ENCODE measurements at places on chromosomes 1 and 21. TPM values are rescaled to one million over a fixed set of nuclear protein-coding genes. Genes with fewer than 3 reads are reported as not detected.

- DNase-seq, result peak; percentile 10
Measured at GRCh38 chr1:77218477-77219165, 609 bp downstream of the PIGK start.

- no peak for DNase-seq
Measured at GRCh38 chr1:35587736-35588135, 14.6 kb downstream of the TFAP2E start.

DNA sequence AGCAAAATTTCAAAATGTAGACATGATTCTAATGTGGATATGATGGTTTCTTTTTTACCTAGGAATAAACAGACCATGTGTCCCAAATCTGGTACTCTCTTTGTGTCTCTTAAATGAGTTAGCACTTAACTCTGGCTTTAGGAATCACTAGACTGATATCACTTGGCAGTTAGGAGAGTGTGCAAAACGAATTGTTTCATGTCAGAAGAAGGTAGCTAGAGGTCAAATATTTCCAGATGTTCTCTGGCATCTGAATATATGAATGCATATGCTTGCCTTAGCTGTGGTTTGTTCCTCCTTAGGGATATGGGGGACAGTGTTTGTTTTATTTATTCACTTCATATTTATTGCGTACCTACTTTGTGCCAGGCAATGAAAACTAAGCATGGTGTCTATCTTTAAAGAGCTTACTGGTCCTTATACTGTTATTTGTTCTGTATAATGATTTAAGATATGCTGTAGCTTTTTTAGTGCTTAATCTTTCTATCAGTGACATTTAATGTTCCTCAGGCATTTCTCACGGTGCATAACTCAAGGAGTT is 65.2 kb downstream of the LRRC8C start:
- DNase-seq, result no peak

DNA sequence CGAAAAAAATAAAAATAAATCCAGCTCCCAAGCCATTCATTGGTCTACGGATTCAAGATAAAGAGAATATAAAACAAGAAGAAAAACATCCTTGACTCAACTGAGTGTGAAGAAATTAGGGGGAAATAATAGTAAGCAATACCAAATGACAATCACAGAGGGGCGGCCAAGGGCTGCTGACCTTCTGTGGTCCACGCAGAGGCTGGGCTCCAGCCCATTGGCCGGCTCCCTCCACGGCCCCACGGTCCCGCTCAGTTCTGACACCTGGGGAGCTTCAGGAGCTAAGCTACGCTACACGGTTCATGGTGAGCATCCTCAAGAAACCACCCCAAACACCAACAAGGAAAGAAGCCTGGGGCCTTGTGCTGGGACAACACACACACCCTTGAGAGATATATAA is 400 bp upstream of the KRTAP10-12 start:
- DNase-seq, result no peak

GRCh38 chr21:45392573-45392971 is 12.4 kb upstream of the COL18A1 start:
- DNase-seq, result no peak

- no peak for DNase-seq
Measured at GRCh38 chr1:158002631-158003405, 9.4 kb downstream of the KIRREL1 start.

GRCh38 chr1:154425172-154425571 is 20.0 kb downstream of the IL6R start:
- DNase-seq, result no peak

DNA sequence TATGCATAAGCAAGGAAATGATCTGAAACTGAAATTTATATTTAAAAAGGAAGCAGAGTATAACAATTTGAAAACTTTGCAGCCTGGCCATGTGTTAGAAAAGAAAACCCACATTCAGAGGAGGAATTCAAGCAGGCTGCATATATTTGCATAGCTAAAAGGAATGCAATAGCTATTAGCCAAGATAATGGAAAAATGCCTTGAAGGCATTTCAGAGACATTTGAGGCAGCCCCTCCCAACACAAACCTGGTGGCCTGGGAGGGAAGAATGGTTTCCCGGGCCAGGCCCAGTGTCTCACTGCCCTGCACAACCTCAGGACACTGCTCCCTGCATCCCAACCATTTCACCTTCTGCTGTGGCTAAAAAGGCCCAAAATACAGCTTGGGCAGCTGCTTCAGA is 136.8 kb downstream of the TYW3 start:
- DNase-seq, result no peak

GRCh38 chr1:117779364-117779763 is 150.1 kb downstream of the GDAP2 start:
- no peak for DNase-seq

GRCh38 chr1:224564454-224565084 is 51.5 kb upstream of the CNIH3 start:
- DNase-seq, result no peak

DNA sequence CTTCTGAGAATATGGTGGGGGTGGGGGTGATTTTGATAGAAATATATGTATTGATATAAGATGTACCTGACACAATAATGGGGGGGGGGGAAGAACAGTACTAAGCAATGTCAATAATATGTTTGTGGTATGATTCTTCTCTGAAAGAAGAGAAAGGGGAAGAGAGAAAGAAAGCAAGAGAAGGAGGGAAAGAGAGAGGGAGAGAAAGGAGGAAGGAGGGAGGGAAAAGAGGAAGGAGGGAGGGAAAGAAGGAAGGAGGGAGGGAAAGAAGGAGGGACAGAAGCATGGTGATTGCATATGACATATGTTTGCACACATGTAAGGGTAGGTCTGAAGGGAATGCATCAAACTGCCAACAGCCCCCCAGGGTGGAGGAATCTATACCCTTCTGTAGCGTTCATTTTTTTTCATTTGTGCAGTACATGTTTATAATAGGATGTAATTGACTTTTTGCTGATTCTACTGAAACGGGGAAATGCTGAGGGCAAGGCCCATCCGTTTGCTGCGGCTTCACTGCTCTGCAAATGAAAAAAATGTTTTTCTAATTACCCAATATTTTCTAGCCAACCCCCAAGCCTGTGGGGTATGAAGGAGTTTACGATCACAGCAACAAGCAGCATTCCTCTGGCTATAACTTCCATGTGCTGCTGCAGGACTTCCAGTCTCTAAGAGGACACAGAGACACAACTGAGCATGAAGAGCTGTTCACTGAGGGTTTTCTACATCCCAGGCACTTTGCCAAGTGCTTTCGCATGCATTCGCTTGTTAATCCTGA is 119.3 kb upstream of the ZC3H12A start:
- DNase-seq, result no peak

DNA sequence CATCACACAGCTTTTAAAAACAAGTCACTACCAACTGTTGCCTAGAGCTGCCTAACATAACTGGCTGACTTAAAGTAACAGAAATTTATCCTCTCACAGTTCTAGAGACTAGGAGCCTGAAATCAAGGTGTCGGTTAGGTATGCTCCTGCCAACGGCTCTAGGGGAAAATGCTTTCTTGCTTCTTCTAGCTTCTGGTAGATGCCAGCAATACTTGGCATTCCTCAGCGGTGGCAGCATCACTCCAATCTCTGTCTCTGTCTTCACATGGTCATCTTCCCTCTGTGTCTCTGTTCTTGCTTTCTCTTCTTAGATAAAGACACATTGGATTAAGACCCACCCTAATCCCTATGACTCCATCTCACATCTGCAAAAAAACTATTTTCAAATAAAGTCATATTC is 51.5 kb downstream of the DMRTA2 start:
- no peak for DNase-seq

- no peak for DNase-seq
Measured at GRCh38 chr1:185648858-185649589, 85.2 kb upstream of the HMCN1 start.

DNA sequence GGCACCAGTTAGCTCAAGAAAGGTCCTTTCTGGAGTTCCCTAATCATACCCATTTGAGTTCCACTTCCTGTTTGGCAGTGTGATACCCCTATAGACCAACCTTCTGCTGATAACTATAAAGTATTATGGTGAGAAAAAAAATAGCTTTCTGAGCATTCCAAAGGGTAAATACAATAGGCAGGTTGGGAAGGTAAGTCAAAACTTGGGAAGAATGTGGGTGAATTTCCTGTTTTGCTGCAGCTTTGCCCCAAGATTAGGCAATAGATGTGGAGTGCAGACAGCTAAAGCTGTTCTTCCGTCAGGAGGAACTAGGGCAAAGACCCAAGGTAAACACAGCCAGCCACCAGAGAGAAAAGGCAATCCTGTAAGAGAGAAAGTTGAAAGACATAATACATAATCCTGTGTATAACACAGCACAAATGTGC is 49.9 kb upstream of the GUCA2A start:
- no peak for DNase-seq

GRCh38 chr1:158939180-158939579 is 7.8 kb downstream of the PYHIN1 start:
- DNase-seq, result no peak

GRCh38 chr1:44346184-44346583 is 8.9 kb downstream of the ERI3 start:
- no peak for DNase-seq

C1orf53 gene
- polyA plus RNA-seq, result 3.7 TPM

OLIG2 gene
- polyA plus RNA-seq, result not detected

RAB3B gene
- 4.8 TPM for polyA plus RNA-seq

KIF26B gene
- 30.3 TPM for polyA plus RNA-seq

Data from right renal cortex interstitium (tissue), 3 donors.